ENCODE measurements at places on chromosomes 13 and 19. TPM values are rescaled to one million over a fixed set of nuclear protein-coding genes. Genes with fewer than 3 reads are reported as not detected.

Gene LGALS14
- polyA plus RNA-seq, result not detected

Gene SKA3
- polyA plus RNA-seq, result 7.6 TPM

Gene NTN5
- polyA plus RNA-seq, result 0.18 TPM

Gene UGGT2
- polyA plus RNA-seq, result 4.6 TPM

DNA sequence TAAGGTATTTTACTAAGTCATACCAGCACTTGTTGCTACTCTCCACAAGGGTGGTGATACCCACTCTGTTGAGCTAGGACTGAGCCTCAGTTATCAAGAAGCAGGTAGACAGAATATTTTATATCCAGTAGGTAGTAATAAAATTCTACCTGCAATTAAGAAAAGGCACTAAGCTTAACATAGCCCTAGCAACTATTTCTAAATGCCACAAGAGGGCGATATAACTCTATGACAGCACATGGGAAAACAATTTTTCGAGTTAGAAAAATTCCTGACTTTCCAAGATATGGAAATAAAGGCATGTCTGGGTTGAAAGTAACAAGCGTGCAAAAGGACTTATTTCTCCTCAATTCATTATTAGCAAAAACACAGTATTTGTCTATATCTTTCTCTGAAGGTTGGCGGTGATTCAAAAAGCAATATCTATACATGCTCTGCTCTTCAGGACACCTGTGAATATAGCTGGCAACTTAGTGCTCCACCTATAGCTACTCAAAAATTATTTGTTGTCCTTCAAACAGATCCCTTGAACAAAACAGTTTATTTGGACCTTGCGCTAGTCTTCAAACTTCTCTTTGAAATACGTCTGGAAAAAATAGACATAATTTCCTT, 14.7 kb downstream of the CCDC169 start:
- no peaks in the 10 kb centered on the region for H3K36me3 ChIP-seq
- no peak overlapping the region for H3K4me3 ChIP-seq
- no peak overlapping the region for H3K27ac ChIP-seq
- DNase-seq, result peak; percentile 61
- H3K27me3 ChIP-seq, result no peaks in the 10 kb centered on the region
- H3K4me1 ChIP-seq, result no peaks in the 10 kb centered on the region

DNA sequence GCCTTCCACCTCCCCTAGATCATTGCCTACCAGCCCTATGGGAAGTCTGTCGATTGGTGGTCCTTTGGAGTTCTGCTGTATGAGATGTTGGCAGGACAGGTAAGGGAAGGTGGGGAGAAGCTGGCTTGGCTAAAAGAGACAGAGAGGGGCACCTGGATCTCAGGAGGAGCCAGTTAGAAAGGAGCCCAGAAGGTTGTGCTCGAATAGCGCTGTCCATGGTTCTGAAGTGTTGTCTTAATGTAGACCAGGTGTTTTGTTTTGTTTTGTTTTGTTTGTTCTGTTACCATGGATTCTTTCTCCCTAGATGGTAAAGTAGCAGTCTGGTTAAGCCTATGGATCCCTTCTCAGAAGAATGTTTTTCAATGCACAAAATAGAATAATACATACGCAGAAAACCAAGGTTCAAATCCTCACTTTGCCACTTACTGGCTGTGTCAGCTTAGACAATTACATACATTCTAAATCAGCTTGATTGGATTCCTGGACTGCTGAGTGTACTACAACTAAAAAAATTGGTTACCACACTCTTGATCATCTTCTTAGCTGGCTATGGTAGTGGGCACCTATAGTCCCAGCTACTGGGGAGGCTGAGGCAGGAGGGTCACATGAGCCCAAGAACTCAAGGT, 5.9 kb upstream of the CACNG7 start:
- H3K27me3 ChIP-seq, result peaks cover 8% of the 10 kb centered on the region
- peaks cover under 1% of the 10 kb centered on the region for H3K4me1 ChIP-seq
- peak; percentile 46 for DNase-seq
- H3K36me3 ChIP-seq, result no peaks in the 10 kb centered on the region
- H3K4me3 ChIP-seq, result no peak overlapping the region

- no peak for DNase-seq
- no peak overlapping the region for H3K4me3 ChIP-seq
- H3K27me3 ChIP-seq, result no peaks in the 10 kb centered on the region
- H3K27ac ChIP-seq, result no peak overlapping the region
These were observed 267.5 kb upstream of the KLHL1 start for GRCh38 chr13:70375718-70376117.

DNA sequence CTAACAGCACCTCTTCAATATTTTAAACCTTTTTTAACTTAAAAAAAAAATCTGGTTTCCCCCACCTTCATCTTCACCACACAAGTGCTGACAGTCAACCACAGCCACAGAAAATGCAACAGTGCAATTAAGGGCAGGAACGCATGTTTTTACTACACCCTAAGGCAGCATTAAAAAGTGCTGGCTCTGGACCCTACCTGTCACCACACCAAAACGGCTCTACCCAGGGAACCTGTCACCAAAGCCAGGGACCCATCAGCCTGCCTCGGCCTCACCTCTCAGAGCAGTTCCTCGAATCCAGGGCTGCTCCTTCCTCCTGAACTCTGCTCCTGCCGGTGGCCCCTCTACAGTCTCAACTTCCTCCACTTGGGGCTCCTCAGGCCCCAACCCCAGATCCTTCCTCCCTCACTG, 22.5 kb upstream of the SLC35E1 start:
- H3K4me3 ChIP-seq, result no peak overlapping the region
- H3K4me1 ChIP-seq, result peaks cover 5% of the 10 kb centered on the region
- no peak overlapping the region for H3K27ac ChIP-seq
- DNase-seq, result no peak
- no peaks in the 10 kb centered on the region for H3K36me3 ChIP-seq
- H3K27me3 ChIP-seq, result no peaks in the 10 kb centered on the region

Data from endothelial cell of umbilical vein (primary cell).